ENCODE measurements at places on chromosomes 6 and 20. TPM values are rescaled to one million over a fixed set of nuclear protein-coding genes. Genes with fewer than 3 reads are reported as not detected.

DNA sequence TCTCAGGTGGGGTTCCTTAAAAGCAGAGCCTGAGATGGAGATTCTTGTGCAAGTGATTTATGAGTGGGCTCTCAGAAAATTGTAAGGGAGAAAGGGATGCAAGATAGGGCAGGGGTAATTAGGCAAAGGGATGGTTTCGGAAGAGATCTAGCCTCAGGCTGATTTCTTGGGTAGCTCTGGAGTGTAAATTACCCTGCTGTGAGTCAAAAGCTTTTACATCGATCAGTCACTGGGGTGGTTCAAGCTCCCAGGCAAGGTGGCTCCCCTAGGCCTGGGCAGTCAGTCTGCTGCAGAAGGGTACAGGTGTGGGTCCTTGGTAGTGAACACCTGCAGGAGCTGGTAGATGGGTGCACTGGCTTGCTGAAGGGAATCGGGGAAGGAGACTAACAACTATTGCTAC, 11.1 kb upstream of the PM20D2 start:
- DNase-seq = no peak

DNA sequence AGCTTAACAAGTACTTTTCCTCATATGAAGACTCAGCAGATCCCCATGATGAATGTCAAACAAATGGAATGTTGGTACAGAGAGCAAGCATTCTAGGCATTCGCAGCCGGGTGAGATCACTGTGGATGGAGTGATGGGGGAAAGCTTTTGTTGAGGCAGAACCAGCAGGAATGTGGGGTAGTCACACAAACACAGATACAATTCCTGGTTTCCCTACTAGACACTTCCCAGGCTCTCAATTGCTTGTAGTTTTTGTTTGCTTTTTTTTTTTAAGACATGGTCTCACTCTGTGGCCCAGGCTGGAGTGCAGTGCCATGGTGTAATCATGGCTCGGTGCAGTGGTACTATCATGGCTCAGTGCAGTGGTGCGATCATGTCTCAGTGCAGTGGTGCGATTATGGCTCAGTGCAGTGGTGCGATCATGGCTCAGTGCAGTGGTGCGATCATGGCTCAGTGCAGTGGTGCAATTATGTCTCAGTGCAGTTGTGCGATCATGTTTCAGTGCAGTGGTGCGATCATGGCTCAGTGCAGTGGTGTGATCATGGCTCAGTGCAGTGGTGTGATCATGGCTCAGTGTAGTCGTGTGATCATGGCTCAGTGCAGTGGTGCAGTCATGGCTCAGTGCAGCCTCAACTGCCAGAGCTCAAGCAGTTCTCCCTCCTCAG, 15.4 kb upstream of the IER3 start:
- DNase-seq = no peak

GRCh38 chr6:12577124-12577850, 139.3 kb upstream of the PHACTR1 start:
- no peak for DNase-seq

DNA sequence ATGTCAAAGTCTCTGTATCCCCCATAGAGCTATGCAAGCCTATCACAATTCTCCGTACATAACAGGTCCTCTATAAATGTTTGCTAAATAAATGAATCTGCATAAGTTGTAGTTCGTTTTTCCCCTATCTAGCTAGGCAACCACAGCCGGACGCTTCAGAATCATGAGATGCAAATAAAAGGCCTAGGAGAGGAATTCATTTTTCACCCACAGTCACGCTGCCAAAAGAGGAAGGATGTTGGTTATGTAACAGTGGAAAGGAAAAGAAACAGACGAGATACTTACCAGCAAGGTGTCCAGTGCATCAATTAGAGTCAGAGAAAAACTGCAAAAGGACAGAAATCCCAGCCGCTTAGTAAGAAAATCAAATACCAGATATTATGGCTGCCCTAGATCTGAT, 2.4 kb downstream of the EDEM2 start:
- no peak for DNase-seq

GRCh38 chr6:33670971-33671743, 40.3 kb downstream of the UQCC2 start:
- DNase-seq = no peak

- no peak for DNase-seq
Observed at GRCh38 chr6:29045075-29045474, at the start of gene OR2W1. TSS of gene OR2W1 (minus strand) at chr6:29045175. CDS start at chr6:29045175, 0 bp downstream.

DNA sequence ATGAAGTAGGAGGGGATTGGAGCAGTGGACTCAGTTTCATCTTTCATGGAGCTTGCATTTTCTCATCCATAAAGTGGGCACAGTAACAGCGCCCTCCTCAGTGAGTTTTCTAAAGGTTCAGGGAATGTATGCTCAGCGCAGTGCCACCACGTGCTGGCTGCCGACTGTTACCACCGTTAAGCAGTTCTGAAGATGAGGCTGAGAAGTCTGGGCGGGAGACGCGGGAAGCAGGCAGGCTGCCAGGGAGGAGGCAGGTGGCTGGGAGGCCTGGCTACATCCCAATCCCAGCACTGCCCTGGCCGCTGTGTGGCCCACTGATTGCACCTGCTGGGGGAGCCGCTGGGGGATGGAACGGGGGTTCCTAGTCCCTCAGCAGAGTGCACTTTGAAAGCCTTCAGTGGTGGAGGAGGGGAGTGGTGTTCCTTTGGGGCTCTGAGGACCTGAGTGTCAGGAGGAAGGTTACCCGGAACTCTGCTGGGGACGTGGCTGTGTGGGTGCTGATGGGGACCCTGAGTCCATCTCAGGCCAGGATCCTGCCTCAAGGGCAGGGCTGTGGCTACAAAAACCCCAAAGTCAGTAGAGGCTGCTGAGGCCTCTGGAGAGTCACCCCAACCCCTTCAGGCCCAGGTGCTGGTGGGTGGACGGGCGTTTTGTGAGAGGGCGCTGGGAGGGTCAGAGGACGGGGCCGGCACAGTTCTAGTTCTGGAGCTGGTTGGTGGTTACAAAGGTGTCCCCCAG, 28.0 kb upstream of the PHACTR3 start:
- DNase-seq = no peak

Gene COL21A1
- total RNA-seq = 12.5 TPM

Gene BPI
- not detected for total RNA-seq

Gene C20orf144
- 0.29 TPM for total RNA-seq

Gene LKAAEAR1
- total RNA-seq = 0.41 TPM

All from left cardiac atrium (tissue), 4 donors.